T follicular helper cell (primary cell): ENCODE measurements at places on chromosomes 7 and 10.

DNA sequence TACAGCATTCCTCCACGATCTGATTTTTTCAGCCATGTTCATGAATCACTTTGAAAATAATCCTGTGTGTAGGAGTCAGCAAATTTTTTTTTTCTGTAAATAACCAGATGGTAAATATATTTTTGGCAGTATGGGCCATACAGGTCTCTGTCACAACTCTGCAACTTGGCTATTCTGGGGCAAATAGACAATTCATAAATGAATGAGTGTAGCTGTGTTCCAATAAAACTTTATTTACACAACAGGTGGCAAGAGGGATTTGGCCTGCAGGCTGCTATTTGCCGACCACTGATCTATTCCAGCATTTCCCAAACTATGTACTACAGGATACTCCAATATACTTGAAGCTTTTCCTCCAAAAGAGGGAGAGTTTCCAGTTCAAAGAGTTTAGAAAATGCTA is 78.7 kb upstream of the SVIL start:
- DNase-seq, result no peak

- DNase-seq, result no peak
Measured at GRCh38 chr10:21675157-21675796, 141.2 kb downstream of the MLLT10 start.

DNA sequence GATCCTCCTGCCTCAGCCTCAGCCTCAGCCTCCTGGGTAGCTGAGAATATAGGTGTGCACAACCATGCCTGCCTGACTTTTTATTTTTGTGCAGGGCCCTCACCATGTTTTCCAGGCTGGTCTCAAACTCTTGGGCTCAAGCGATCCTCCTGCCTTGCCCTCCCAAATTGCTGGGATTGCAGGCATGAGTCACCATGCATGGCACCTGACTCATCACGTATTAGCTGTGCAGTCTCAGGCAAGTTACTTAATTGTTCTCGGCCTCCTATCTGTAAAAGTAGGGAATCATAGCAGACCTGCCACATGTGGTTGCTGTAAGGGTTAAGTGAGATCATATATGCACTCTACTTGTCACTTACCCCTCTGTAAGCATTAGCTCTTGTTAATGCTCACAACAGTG is 117.2 kb downstream of the ANLN start:
- no peak for DNase-seq

DNA sequence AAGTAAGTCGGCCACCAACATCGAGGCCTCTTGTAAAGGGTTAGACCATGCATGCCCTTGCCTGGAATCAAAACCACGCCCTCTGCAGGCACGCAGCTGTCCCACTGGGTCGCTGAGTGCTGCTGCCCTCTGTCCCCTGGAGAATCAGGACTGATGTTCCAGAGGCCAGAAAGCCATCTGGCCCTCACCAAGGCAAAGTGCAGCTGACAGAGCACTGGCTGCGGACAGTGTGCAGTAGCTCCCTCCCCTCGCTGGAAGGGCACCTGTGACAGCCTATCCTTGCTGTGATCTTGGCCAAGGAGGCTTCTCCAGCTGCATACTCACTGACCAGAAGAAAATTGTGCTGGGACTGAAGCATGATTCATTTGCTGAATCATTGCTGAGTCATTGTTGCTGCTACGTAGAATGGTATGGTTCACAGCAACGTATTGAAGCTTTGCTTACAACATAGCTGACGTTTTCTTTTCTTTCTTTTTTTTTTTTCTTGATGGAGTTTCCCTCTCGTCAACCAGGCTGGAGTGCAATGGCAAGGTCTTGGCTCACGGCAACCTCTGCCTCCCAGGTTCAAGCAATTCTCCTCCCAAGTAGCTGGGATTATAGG is 30.4 kb downstream of the DDC start:
- DNase-seq, result no peak

GRCh38 chr7:90613088-90613498 is 17.0 kb downstream of the CDK14 start:
- no peak for DNase-seq

DNA sequence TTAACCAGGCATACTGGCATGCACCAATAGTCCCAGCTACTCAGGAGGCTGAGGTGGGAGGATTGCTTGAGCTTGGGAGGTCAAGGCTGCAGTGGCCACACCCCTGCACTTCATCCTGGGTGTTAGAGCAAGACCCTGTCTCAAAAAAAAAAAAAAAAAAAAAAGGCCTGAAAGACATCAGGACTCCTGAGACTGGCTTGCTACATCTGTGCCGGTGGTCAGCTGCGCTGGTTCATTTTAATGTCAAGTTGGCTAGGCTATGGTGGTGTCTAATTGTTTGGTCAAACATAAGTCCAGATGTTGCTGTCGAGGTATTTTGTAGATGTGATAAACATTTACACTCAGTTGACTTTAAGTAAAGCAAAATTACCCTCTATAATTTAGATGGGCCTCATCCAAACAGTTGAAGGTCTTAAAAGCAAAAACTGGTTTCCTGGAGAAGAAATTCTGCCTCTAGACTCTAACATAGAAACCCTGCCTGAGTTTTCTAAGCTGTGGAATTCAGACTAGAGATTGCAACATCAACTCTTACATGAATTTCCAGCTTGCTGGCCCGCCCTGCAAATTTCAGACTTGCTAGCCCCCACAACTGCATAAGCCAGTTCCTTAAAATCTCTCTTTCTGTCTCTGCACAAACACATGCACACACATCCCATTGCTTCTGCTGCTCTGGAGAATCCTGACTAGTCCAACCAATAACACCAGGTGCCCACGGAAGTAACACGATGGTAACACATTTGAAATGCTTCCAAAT is 18.2 kb downstream of the MYOF start:
- DNase-seq, result no peak

GRCh38 chr7:73647725-73648592 is 19.7 kb upstream of the VPS37D start:
- DNase-seq, result no peak

DNA sequence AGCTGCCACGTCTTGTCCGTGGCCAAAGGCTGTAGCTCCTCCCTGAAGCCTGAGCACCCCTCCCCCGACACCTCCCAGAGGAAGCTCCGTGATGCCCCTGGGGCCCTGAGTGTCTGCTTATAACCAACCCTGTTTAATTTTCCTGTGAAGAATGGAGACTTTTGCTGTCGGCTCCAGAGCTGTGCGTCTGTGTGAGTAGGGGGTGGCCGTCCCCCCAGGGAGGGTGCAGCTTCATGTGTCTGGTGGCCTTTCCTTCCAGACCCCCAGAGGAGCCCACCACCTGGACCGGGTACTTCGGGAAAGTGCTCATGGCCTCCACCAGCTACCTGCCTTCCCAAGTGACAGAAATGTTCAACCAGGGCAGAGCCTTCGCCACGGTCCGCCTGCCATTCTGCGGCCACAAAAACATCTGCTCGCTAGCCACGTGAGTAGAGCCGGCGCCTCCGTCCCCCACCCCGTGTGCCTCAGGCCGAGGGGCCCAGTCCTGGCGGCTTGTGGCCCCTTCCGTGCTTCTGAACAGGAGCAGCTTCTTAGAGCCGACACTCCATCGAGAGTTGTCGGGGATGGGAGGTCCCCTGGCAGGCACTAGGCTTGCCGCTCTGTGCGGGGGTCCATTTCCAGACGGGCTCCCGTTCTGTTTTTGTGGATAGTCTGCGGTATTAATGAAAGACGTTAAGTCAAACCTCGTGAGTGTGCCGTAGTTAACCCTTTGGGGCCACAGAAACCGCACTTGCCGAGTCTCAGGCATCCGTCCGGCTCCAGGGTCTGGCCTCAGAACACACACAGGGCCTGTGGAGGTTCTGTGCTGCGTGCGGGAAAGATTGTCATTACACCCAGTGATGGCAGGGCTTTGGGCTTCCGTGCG is 37.1 kb downstream of the WIPI2 start:
- DNase-seq, result no peak

DNA sequence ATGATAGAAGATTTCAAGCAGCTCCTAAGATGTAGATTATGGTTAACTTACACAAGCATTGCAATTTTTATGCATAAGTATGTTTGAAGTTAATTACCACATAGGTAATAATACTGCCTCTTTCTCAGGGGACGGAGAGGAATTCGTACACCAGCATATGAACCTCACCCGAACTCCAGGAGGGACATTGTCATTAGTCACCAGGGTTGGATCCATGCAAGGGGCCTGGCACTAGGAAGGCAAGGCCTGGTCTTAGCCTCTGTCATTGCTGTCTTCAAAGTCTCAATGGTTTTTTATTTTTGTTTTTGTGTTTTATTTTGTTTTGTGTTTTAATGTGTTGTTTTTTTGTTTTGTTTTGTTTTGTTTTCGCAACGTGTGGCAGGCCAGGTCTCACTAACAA is 145.6 kb upstream of the PPP2R2D start:
- DNase-seq, result no peak

- DNase-seq, result no peak
Measured at GRCh38 chr10:112512294-112512693, 65.3 kb downstream of the VTI1A start.

DNA sequence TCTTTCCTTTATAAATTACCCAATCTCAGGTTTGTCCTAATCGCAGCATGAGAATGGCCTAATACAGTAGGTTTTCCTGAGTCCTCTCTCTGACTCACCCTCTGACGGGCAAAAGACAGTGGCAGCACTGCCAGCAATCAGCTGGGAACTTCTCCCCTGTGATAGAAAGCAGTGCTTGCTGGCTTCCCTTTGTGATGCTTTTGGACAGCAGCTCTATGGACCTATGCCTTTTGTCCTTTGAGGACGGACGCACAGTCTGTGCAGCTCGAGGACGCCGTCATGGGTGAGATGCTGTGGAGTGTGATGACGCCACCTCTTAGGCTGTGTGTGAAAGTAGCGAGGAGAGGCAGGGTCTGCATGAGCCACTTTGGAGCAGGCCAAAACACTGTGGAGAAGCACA is 68.8 kb downstream of the KIAA1217 start:
- DNase-seq, result no peak

GRCh38 chr10:50593523-50594376 is 30.0 kb downstream of the SGMS1 start:
- DNase-seq, result no peak

GRCh38 chr7:148622887-148623585 is 32.5 kb downstream of the C7orf33 start:
- DNase-seq, result no peak

- DNase-seq, result no peak
Measured at GRCh38 chr7:116692401-116693308, 20.7 kb downstream of the MET start.

- no peak for DNase-seq
Measured at GRCh38 chr7:144842377-144842851, 6.6 kb upstream of the TPK1 start.

- DNase-seq, result no peak
Measured at GRCh38 chr7:68542831-68543230, 1055.4 kb upstream of the AUTS2 start.

- DNase-seq, result no peak
Measured at GRCh38 chr7:144468990-144469732, 65.7 kb upstream of the NOBOX start.

DNA sequence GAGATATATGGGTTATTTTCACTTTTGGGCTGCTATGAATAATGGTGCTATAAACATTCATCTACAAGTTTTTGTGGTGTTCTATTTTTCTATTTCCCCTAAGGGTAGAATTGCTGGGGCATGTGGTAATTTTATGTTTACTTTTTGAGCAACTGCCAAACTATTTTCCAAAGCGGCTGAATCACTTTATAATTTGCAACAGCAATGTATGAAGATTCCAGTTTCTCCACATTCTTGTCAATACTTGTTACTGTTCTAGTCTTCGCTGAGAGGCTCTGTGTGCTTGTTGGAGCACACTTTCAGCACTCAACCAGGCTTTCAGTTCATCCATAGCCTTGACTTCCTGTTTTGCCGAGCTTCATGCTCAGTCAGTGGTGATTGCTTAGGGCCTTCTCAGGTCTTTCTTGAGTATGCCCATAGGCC is 39.0 kb downstream of the ADK start:
- DNase-seq, result no peak

DNA sequence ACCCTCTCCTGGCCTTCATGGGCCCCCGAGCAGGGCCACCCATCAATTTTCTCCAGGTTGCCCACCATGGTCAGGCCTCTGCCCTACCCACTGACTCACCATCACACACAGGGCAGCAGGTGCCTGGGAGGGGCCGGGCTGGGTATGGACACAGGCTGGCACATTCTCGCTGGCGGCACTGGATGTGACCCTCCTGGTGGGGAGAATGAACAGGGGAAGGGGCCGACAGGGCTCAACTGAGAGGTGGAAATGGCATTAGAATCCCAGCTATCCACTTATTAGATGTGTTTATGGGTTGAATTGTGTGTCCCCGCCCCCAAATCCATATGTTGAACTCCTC is 16.4 kb downstream of the KCP start:
- no peak for DNase-seq

GRCh38 chr7:99244939-99245338 is 27.7 kb upstream of the MYH16 start:
- no peak for DNase-seq
